ENCODE measurements at places on chromosomes 3 and 15. TPM values are rescaled to one million over a fixed set of nuclear protein-coding genes. Genes with fewer than 3 reads are reported as not detected.

The ITPR1 gene
- 16.6 TPM for total RNA-seq

The SERINC4 gene
- total RNA-seq = not detected

The PLA2G4E gene
- not detected for total RNA-seq

The RTP4 gene
- 2.7 TPM for total RNA-seq

The SUCLG2 gene
- total RNA-seq = 56.8 TPM

The IQCH gene
- 4.7 TPM for total RNA-seq

The TAGLN3 gene
- total RNA-seq = not detected

The ISLR gene
- 77.5 TPM for total RNA-seq

The P4HTM gene
- total RNA-seq = 31.8 TPM

The ZNF660 gene
- total RNA-seq = 5.0 TPM

The ADPRH gene
- total RNA-seq = 8.3 TPM

The SLC24A5 gene
- not detected for total RNA-seq

The SPATA12 gene
- total RNA-seq = not detected

The CCR1 gene
- 1.1 TPM for total RNA-seq

The CLDN18 gene
- not detected for total RNA-seq

The ARL14 gene
- total RNA-seq = not detected

The CELF6 gene
- total RNA-seq = 0.36 TPM

The CPNE9 gene
- total RNA-seq = not detected

The FANCD2OS gene
- not detected for total RNA-seq

The ITIH1 gene
- total RNA-seq = not detected

The SUCNR1 gene
- total RNA-seq = under 0.01 TPM

The COLQ gene
- 1.5 TPM for total RNA-seq

The KPNA4 gene
- 40.9 TPM for total RNA-seq

The MST1R gene
- total RNA-seq = 0.72 TPM

All from osteoblast (primary cell).